Choroid plexus epithelial cell (primary cell): ENCODE measurements at places on chromosomes 1 and 21.

GRCh38 chr1:62368989-62369388 lies 49.8 kb upstream of the KANK4 start:
- no peak for DNase-seq

GRCh38 chr1:65881067-65881594 lies 88.4 kb downstream of the PDE4B start:
- DNase-seq = no peak

- no peak for DNase-seq
Measured at GRCh38 chr21:46568562-46568961, 36.3 kb downstream of the S100B start.

DNA sequence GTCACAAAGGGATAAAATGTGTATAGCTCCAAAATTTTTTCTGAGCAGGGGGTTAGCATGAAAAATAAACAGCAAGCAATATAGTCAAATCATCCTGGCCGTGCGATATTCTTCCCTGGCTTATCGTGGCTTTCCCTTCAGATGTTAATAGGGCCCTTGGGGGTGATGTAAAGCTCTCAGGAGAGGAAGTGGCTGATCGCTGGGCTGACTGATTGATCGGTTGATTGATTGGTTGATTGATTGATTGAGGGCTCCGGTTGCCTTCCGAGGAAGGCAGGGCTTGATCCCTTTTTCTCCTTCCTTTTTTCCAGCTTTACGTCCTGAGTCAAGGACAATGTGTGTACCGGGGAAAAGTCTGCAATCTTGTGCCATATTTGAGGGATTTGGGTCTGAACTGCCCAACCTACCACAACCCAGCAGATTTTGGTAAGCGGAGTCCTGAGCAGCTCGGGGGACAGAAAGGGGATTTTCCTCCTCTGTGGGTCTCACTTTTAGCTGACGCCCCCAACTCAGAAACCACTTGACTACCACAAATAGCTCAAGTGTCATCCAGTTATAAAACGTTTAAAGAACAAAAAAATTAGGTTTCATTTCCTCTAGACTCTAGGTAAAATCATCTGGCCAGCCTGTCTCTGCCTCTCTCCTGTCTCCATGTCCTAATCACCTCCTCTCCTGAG lies 29.5 kb downstream of the TFF3 start:
- no peak for DNase-seq

- peak; percentile 23 for DNase-seq
Measured at GRCh38 chr1:118563981-118564951, 379.2 kb upstream of the SPAG17 start.

GRCh38 chr1:26094677-26095383 lies 16.8 kb upstream of the PDIK1L start:
- peak; percentile 66 for DNase-seq

DNA sequence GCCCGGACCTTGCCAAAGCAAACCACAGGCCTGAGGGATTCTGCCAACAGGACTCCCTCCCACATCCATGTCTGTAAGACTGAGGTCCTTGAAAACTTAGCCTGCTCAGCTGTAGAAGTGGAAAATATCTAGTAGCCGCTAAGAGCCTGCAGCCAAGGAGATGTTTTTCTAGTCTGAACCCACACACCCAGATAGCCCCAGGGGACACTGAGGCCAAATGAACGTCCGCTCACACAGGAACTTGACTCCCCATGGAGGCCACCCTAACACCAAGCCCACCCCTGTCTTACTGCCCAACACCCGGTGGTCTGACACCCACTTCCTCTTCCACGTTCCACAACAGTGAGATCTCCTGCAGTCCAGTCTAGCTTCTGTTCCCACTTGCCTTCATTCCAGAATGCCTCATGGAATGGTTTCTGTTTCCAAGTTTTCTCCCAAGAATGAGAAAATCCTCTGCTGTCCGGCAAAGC lies 174.8 kb downstream of the PLPP3 start:
- DNase-seq = no peak

DNA sequence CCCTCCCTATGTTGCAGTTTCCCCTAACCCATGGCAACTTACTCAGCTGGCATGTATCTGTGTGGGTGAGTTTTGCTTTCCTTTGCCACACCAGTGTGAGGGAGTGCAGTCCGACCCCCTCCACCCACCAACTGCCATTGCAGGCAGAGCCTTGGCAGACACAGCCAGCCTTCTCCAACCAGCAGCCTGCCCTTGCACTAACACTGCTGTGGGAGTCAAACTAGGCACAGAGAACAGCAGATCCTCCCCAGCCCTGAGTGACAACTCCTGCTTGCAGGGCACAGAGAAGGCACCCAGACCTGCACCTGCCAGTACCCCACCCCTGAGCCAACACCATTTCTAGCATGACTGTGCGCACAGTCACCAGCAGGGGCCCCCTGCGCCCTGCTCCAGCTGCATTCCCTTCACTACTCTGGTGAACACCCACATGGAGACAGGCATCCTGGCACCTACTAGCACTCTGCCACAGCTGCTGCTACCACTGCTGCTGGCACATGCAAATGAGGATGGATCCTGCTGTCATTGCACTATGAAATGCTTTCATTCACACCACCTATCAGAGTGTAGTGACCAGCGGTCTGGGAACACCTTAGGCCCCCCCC lies 98.4 kb downstream of the MAGI3 start:
- peak; percentile 6 for DNase-seq

DNA sequence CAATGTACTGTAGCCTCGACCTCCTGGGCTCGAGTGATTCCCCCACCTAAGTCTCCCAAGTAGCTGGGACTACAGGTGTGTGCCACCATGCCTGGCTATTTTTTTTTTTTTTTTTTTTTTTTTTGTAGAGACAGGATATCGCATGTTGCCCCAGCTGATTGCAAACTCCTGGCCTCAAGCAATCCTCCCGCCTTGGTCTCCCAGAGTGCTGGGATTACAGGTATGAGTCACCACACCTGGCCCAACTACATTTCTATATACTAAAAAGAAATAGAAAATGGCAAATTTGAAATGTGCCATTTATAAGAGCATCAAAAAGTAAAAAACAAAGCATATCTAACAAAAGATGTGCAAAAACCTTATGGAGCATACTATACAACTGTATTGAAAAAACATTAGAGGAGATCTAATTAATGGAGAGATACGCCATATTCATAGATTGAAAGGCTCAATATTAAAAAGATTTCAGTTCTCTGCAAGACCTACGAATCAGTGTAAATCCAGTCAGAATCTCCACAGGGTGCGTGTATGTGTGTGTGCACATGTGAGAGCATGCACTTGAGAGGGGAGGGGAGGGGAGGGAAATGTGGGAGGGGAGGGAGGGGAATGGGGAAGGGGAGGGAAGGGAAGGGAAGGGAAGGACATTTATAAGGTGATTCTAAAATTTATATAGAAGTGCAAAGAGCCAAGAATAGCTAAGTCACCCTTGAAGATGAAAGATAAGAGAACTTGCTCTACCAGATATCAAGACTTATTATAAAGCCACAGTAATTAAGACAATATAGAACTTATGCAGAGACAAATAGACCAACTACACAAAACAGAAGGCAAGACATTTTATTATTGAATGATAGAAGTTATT lies 15.5 kb upstream of the PADI4 start:
- DNase-seq = no peak

DNA sequence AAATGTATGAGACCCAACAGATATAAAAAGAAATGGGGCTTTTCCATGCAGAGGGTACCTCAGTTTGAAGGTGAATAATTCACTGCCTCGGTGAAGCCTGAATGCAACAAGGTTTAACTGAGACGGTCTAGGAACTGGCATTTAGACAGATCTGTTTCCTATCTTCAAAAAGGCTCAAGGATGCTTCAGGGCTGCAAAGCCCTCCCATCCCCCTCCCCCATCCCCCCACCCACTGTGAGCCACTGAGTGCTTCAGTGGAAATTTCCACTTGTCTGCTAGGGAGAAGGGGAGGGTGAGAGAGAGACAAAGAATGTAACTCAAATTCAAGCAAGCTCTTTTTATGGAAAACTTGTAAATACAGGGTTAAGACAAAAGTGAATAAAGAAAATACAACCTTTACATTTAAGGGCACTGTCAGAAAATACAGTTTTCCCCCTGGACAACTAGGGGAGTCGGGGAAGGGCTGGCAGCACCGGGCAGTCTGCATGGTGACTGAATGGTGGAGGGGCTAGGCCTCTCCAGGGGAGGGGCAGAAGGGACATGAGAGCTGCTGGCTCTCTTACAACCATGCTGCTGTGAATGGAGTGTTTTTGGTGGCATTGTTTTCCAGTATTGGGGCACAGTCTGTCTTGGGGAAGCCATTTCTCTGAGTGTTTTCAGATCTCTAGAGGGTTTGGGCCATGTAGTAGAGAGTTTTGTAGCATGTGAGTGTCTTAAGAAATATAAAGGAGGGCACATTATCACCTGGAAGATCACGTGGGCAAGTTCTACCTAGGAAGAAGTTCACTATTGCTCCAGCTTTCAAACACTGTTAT lies 56.7 kb downstream of the MRPS6 start:
- DNase-seq = peak; percentile 55
